Posterior cingulate gyrus (tissue), 11 donors: ENCODE measurements at places on chromosomes 2 and 18.

DNA sequence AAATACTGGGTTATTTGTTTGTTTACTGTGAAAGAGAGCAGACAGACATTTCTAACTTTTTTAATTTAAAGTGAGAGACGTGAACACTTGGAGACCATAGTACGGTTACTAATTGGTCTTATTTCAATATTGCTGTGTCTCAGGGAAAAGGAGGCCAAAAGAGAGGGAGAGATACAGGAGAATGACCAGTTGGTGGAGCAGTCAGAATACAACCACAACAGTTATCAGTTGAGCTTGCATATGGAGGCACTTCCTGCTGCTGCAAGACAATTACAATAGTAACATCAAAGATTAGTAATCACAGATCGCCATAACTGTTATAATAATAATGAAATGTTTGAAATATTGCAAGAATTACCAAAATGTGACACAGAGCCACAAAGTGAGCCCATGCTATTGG lies 58.2 kb downstream of the TWSG1 start:
- no peak for DNase-seq

DNA sequence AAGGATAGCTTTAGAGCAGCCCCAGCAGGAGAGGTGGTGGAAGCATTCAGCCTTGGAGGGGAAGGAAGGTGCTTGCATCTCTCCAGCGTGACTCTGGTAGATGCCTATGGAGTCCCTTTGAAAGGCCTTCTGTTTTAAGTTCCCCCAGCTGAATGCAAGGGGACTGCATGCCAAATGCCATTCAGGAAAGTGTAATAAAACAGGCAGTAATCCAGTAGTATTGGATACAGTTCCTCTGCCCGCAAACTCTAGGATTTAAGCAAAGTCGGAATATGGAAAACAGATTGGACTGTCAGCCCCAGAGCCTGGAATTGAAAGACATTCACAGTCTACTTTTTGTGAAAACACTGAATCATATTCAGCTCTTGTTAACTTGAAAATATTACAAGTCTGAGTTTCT lies 125.2 kb upstream of the GAREM1 start:
- DNase-seq = no peak

DNA sequence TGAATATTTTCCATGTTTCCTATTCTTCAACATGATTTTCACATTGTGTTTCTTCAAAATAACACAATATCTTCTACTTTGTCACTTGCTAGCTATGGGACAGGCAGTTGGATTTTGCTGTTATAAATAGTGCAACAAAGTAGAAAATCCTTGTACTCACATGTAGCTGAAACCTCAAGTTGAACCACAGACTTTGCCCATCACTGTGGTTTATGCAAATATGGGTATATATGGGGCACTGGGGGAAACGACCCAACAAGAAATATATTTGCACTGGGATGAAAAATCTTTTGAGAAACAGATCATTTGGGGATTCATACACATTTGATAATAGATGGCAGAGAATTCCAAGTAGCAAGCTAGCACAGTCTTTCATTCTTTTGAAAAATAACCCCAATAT lies 486.3 kb upstream of the MAP2 start:
- no peak for DNase-seq

- no peak for DNase-seq
Observed at GRCh38 chr18:63447066-63447465, 24.8 kb upstream of the VPS4B start.

DNA sequence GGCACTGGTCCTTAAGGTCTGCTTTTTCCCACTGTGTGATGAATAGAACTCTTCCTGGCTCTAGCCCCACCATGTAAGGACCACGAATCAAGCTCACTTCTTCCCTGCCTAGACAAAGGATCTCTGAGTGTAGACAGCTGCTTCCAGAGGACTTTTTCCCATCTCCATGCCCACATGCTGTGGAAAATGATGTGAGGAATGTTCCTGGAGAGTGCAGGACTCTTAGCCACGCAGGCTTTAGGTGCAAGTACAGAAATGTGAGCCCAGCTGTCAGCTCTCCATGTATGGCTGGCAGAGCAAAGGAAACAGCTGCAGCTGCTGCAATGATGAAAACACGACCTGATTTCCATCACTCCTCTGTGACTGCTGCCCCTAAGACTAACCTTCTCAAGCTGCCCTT lies 35.5 kb downstream of the NXPH2 start:
- no peak for DNase-seq

- no peak for DNase-seq
Observed at GRCh38 chr2:49278141-49278540, 123.8 kb upstream of the FSHR start.

- DNase-seq = no peak
Observed at GRCh38 chr2:172904236-172904635, 168.6 kb downstream of the RAPGEF4 start.

GRCh38 chr18:55778788-55779690 lies 191.0 kb upstream of the TCF4 start:
- no peak for DNase-seq

DNA sequence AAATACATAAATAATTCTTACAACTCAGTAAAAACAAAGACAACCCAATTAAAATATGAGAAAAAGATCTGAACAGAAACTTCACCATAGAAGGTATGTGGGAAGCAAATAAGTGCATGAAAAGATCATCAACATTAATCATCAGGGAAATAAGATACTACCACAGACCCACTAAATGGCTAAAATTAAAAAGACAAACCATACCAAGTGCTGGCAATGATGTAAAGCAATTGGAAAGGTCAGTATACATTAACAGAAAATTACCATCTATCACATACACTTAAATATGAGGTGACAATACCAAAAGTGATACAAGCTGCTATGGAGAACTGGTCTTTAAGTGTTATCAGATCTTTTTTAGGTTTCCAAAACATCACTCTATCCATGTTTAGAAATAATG lies 44.7 kb downstream of the TTR start:
- no peak for DNase-seq

- DNase-seq = no peak
Observed at GRCh38 chr18:63477968-63478367, 1.2 kb downstream of the SERPINB5 start.

GRCh38 chr2:215609089-215610032 lies 173.5 kb upstream of the FN1 start:
- DNase-seq = no peak

- DNase-seq = peak; percentile 74
Observed at GRCh38 chr2:109128048-109128615, 873 bp upstream of the SH3RF3 start.

- DNase-seq = no peak
Observed at GRCh38 chr2:153235516-153235915, 243.0 kb downstream of the RPRM start.

GRCh38 chr2:46334389-46335271 lies 37.4 kb downstream of the EPAS1 start:
- no peak for DNase-seq

DNA sequence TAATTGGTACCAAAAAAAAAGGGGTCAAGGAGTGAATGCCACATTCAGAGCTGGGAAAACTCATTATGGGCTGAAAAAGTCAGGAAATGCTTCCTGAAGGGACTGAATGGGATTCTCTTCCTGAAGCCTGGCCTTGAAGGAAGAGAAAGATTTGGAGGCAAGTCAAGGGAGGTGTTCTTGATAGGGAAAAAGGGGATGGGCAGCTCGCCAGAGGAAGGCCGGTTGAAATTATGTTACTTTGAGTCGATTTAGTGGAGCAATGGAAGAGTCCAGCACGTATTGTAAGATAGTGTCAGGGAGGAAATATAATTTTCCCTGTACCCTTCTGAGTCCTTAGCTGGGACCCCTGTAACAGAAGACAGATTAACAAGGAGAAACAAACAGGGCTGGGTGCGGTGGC lies 115.3 kb upstream of the STPG4 start:
- no peak for DNase-seq

DNA sequence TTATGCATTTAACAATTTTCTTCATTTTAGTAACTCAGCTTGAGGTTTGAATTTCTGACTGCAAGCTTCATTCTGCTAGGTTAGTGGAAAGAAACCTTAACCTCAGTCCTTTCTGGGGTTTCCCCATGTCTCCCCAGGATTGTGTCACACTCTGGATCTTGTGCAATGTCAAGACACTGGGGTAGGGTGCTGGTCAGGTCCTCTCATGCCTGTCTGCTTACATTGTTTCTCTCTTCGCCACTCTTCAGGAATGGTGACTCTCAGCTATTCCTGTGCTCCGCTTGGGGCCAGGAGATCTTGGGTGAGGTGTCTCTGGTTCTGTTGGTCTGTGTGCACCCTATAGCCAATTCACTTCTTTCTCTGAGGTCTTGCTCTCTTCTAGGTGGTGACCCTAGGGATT lies 23.9 kb downstream of the CTLA4 start:
- no peak for DNase-seq

DNA sequence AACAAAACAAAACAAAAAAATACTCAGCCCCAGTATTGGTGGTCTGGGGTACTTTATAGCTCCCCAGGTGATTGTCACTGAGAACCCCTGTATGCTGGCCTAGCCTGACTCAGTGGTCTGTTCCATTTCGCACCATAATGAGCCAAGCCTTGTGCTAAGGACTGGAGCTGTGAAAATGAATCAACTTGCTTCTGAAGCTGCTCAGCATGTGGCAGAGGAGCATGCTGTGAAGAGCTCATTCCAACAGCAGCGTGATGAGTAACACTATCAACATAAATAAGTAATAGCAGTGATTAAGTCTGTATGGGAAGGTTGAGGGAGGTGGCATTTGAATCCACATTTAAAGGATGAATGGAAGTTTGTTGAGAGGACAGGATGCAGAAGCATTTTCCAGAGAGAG lies 67.2 kb upstream of the ATL2 start:
- no peak for DNase-seq

GRCh38 chr2:45617496-45617895 lies 6.4 kb upstream of the SRBD1 start:
- DNase-seq = no peak

GRCh38 chr2:42369532-42370229 lies 8.7 kb upstream of the COX7A2L start:
- DNase-seq = no peak

DNA sequence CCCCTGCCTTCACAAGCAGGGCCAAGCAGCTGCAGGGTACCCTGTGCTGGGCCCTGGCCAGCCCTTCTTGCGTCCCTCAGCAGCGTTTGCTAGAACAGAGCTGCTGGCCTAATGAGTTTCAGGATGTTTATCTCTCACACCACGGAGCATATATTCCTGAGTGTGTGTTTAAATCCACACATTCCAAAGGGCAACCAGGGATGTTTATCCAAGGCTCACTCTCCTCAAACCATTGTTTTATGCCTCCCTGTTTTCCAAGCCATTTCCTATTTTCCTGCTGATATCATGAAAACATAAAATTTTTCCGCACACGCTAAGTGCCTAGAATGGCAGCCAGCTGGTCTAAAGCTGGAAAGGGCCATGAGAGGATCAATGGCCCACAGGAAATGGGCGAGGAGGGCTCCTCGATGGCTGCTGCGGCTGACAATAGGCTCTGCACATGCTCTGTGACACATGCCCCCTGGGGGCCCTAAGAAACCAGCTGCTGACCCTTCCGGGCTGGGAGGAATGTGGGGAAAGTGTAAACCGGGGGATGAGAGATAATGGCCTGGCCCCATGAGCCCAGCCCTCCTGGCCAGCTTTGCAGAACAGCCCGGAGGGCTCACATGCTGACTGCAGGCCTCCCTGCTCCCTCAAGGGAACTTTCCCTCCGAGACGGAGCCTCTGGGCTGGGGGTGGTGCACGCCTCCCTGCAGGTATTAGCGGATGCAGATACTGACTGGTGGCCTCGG lies 194.0 kb downstream of the NDUFA10 start:
- no peak for DNase-seq

DNA sequence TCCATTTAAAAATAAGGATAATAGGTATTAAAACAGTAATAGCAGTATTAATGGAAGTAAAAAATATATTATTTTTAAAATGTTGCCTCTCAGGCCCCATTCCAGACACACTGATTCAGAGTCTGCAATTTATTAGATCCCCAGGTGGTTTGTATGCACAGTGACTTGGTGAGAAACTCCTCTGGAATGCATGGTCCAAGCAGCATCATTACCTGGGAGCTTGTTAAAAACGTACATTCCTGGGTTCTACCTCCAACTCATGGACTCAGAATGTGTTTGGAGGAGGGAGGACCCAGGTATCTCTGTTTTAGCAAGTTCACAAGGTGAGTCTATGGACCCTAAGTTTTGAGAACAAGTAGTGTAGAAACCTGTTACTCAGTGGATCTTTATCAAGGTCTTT lies 95.6 kb downstream of the ITGA4 start:
- no peak for DNase-seq

DNA sequence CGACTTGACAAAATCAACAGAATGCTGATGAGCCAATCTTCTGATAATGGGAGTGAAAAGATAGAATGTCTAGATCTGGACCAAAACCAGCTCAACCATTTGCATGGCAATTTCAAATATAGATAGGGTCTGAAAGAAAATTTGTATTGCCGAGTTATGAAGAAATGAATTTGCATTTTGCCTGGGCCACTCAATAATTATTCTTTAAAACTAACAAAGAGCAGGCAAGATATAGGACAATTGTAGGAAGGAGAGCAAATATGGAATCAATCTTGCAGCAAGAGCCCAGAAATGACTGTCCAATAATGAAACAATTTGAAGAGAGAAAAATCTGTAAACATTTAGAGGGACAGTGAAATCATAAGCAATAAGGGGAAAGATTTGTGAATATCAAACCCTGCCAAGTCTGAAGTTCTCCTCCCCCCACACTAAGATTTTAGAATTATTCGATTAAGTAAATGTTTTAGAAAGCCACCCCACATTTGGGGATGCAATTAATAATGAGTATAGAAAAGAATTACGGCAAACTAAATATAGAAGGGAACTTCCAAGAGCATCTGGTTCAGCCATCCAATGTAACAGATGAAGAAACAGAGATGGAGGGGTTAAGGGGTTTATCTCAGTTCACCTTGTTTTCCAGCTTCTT lies 377.4 kb downstream of the SETBP1 start:
- no peak for DNase-seq

- peak; percentile 64 for DNase-seq
Observed at GRCh38 chr2:25215948-25216679, 47.7 kb upstream of the POMC start.
